ENCODE measurements at places on chromosomes 13 and 19.

DNA sequence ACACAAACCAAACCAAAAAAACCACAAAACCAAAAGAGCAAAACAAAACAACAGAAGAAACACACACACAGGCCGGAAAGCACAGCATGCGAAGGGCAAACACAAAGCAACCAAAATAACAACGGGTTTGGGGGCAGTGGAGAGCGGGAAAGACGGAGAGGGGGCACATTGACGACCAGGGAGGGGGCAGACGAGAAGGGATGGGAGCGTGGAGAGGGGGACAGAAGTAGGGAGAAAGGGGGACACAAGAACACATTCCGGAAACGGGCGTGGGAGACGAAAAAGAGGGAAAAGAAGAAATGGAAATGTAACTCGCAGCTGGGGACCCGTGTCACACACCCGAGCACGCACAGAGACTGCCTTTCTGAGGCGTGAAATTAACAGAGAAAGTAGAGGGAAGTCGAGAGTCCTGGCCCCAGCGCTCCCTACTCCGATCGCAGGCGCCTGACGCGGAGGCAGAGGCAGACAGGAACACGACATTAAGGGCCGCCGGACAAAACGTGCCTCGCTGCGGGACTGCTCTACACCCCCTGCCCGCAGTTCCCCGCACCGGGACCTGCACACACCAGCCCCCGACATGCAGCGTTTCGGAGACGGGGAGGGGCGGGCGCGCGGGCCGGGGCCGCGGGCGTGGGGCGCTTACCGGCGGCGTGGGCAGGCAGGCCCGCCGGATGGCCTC lies 652 bp downstream of the POU4F1 start:
- no peak for DNase-seq

- DNase-seq = no peak
Observed at GRCh38 chr19:39512988-39513387, 2.0 kb upstream of the SELENOV start.

GRCh38 chr13:28528848-28529247 lies 33.9 kb upstream of the FLT1 start:
- peak; percentile 77 for DNase-seq

GRCh38 chr19:56080669-56081401 lies 40.3 kb downstream of the ZNF787 start:
- DNase-seq = peak; percentile 91

- DNase-seq = peak; percentile 90
Observed at GRCh38 chr13:97028441-97029299, 34.4 kb upstream of the OXGR1 start.

DNA sequence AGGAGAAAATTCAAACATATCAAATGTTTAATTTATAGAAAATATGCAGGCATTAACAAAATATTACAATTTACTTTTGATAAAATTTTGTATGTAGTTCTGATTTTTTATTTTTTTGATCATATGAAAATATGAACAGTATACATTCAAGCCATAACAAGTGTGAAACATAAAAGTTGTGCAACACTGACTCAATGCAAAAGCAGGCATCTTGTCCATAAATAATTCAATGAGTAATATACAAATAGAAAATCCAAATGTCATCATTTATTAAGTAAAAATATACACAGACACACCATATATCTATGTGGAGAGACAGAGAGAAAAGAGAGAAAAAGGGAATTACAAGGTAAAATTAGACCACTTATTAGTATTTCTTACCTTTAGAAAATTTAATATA lies 1183.9 kb downstream of the SLITRK1 start:
- DNase-seq = no peak

GRCh38 chr19:49428547-49429451 lies 3.6 kb downstream of the GFY start:
- no peak for DNase-seq

DNA sequence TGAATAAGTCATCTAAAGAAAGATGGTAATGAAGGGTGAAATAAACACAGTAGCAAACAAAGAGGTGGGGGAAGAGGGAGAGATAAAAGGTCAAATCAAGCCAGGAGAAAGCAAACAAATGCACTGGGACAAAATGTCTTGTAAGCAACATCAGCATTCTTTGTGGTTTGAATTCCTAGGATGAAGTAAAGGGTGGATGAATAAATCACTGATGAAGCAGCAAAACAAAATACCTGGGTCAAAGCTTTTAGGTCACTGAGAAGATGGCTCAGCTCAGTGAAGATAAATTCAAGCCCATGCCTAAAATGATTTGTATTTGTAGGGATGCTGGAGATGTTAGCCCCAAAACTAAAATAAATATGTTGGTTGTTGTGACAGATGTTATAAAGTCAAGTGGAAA lies 86.5 kb upstream of the FBXL3 start:
- no peak for DNase-seq

DNA sequence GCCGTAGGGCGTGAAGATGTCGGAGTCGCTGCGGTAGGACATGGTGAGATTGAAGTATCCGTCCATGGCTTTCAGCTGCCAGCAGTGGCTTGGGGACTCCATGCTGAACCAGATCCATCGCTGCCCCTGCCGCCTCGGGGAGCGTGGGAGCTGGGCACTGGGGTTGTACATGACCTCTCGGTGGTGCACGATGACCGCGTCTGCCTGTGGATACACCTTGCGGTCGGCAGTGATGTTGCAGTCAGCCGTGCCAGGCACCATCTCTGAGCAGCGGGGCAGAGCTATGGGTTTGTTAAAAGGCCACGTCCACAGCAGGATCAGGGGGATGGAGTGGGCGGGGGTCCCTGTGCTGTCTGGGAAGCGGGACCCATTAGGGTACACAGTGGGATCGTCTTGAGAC lies 7.4 kb downstream of the FUT6 start:
- no peak for DNase-seq

DNA sequence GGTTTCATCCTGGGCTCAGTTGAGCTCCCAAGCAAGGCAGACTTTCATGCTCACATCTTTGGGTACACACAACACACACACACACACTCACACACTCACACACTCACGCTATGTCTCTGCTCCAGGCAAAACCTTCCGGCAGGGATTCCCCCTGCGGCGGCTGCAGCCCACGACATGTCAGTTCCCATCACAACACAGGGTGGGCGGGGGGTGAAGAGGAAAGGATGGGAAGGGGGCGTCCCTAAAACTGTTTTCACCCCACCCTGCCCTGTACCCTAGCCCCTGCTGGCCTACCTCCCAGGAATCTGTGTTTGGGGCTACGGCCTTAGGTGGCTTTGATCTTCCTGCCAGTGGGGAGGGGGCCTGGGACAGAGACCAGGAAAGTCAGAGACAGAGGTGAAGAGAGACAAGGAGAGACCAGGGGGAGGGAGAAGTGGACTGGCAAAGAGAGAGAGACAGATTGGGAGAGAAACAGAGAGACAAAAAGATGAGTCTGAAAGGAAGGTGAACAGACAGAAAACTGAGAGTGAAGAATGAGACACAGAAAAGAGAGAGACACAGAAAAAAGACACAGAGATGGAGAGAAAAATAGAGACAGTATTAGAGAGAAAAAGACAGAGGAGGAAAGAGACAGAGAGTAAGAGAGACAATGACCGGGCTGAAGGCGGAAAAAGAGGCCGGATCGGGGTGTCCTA lies 3.9 kb downstream of the LRFN1 start:
- DNase-seq = no peak

GRCh38 chr13:36857253-36857652 lies 38.2 kb downstream of the RFXAP start:
- DNase-seq = no peak

DNA sequence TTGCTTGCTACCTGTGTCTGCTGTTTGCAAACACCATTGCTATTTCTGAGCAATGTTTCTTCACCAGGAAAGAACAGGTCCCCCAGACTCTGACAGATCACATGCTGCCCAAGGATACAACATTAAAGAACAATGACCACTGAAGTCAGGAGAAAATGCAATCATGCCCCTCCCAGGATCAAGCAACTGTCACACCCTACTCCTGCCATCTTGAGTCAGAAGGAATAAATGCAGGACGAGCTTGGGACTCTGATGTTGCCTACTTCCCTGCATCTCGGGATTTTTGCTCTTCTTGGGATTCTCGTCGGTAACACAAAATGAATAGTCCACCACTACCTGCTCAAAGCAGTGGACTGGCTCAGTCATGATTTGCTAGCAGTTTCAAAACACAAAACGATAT lies 490.6 kb downstream of the COG6 start:
- DNase-seq = peak; percentile 29

GRCh38 chr19:456547-457110 lies 4.2 kb downstream of the SHC2 start:
- DNase-seq = no peak

DNA sequence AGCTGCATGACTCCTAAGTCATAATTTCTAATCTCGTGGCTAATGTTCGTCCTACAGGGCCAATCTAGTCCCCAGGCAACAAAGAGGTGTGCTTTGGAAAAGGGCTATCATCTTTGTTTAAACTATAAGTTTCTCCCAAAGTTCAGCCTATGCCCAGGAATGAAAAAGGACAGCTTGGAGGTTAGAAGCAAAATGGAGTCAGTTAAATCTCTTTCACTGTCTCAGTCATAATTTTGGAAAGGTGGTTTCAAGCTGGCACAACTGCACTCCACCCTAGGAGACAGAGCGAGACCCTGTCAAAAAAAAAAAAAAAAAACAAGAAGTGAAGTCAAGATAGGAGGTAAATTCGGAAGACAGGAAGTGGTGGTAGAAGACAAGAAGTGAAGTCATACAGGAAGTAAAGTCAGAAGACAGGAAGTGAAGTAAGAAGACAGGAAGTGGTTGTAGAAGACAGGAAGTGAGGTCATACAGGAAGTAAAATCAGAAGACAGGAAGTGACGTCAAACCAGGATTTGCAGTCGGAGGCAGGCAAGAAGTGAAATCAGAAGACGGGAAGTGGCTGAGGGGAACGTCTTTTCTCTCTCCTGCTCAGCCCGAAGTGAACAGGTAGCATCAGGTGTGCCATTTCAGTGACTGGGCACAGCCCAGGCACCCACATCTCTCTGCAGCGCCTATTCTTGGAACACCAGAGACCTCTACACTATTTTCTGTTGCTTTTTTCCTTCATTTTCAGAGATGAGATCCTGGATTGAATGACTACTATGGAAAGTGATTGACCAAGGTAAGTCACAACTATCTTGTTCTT lies 32.2 kb downstream of the GP6 start:
- peak; percentile 74 for DNase-seq

GRCh38 chr19:58497634-58498170 lies 14.1 kb downstream of the SLC27A5 start:
- no peak for DNase-seq

DNA sequence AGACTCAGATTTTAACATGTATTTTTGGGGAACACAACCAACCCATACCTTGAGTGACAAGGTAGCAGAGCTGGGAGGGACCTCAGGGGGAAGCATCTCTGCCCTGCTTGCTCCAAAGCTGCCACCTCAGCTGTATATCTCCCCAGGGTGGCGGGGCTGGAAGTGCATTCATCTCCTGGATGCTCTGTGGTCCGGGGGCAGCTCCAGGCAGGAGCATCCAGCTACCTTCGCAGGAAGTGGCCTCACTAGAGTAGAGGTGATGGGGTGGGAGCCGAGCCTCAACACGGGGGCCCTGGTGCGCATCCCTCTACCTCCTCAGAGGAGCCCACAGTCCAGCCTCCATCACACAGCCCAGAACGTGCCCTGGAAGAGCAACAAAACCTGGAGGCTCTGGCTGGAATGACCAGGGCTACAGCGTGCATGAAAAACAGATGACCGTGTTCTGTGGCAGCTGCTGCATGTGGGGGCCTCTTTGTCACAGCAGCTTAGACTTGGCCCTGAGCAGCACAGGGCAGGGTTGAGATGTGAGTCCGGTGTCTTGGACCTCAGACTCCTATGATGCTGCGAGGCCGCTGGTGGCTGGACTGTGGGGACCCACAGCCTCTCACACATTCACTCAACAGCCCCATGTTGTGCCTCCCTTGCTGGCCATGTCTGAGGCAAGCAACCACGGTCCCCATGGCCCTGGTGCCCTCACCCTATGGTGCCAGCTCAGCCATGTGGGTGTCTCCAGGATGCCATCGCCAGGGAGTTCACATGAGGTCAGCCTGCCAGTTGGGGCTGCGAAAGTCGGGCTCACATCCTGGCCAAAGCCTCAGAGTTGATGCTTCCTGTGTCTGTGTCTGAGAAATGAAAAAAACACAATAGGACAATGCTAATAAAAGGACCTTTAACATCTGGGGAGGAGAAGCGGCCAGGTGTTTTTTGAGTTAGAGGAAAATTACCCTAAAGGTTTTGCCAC lies 17.1 kb upstream of the GAS6 start:
- no peak for DNase-seq

DNA sequence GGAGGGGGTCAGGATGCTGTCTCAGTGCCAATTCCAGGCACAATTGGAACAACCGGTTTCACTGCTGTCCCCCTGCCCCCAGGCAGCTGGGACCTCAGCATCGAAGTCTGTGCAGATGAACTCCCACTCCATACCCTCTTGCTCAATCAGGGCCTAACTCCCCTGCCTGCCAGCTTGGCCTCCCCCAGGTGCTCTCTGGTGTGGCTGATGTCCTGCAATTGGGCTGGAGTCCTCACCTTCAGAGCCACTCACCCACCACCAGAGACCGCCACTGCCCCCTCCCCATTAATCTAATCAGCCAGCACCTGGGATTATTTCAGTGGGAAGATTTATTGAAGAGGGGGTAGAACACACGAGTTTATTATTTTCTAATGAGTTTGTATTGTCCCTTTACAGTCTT lies 118.8 kb downstream of the MIPEP start:
- DNase-seq = no peak

DNA sequence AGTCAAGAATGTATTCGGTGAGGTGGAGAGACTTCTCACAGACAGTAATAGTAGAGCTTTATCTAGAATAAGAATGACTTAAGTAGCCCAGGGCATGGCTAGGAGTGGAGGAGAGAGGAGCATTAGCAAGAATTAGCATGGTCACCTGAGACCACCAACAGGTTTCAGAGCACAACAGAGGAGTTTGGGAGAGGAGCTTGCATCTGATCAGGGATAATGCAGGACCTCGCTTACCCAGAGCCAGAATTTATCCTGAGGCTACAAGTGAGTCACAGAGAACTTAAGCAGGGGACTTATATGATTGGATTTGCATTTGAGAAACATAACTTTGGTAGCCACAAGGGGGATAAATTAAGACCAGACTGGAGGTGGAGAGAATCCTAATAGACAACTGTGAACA lies 102.1 kb upstream of the FNDC3A start:
- no peak for DNase-seq

- DNase-seq = no peak
Observed at GRCh38 chr19:2974342-2975041, 2.9 kb upstream of the TLE6 start.

DNA sequence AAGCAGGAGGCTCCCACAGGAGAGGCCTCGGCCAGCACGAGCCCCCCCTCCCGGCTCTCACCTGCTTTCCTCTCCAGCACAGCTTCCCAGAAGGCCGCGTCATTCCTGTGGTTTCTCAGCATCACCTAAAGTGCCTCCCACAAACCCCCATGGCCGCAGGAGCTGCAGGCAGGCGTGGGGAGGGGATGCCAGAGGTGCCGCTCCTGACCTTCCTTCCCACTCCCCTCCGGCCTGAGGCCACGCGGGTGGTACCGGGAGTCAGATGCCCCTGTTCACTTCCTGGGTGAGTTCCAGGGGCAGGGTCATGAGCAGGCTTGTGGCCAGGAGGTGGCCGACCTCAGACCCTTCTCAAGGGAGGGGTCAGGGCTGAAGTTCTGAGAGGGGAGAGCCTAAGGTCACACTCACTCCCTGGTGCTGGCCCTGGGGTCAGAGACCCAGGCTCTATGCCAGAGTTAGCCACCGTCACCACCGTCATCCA lies 14.4 kb upstream of the NPAS1 start:
- no peak for DNase-seq

Data from HT-29 (cell line).